Pulmonary artery endothelial cell (primary cell): ENCODE measurements at places on chromosomes 3 and 15.

DNA sequence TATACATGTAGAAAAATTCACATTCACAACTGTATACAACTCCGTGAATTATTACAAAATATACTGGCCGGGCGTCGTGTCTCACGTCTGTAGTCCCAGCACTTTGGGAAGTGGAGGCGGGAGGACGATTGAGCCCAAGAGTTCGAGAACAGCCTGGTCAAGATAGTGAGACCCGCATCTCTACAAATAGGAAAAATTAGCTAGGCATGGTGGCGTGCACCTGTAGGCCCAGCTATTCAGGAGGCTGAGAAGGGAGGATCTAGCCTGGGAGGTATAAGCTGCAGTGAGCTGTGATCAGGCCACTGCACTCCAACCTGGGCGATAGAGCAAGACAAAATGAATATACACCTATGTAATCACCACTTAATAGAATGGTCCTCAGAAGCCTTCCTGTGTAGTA is 1.3 kb downstream of the RAD51 start:
- no peak for DNase-seq

DNA sequence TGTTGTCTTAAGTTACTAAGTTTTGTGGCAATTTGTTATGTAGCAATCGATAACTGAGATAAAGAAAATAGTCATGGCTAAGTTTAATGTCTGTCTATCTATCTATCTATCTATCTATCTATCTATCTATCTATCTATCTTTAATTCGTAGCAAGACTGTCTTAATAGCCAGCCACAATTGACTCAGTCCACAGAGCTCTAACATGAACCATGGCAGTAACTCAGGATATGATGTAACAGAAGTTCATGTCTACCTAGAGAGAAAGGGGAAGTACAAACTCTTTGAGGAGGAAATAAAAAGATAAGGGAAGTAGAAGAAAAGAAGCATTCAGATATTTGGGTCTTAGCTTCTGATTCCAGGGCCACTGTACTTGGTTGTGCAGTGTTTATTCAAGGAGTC is 61.5 kb upstream of the FNDC3B start:
- no peak for DNase-seq

DNA sequence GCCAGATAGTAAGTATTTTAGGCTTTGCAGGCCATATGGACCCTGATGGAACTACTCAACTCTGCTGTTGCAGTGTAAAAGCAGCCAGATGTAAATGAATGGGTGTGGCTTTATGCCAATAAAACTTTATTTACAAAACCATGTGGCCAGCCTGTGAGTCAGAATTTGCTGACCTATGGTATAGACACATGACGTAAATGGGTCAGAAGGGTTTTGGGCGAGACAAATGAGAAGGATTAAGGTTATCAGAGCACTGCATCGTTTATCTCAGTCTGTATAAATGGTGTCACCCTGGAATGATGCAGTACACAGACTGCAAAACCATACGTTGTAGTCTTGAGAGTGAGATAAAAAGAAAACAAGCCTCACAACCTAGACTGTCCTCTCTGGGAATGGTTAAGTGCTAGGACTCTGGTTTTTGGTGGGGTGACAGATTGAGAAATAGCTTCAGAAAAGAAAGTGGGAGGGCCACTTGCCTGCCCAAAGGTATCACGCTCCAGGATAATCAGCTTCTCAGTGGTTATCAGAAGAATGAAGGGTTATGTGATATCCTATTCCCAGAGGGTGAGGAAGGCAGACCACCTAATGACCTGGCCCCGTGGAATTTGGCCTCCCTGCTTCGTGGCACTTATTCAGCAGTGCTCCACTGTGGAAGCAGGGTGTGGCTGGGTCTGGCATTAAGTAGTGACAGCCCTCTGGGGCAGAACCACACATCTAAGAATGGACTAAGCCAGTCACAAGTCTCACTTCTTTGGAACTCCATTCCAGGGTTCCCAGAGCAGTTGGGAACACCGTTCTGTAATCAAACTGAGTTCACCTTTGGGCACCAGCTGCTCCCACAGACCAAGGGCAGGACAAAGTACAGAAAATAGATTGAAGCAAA is 46.1 kb downstream of the ABHD5 start:
- no peak for DNase-seq

GRCh38 chr15:100438570-100438969 is 90.2 kb downstream of the CERS3 start:
- no peak for DNase-seq

GRCh38 chr3:186757686-186758220 is 25.6 kb upstream of the EIF4A2 start:
- DNase-seq = no peak

DNA sequence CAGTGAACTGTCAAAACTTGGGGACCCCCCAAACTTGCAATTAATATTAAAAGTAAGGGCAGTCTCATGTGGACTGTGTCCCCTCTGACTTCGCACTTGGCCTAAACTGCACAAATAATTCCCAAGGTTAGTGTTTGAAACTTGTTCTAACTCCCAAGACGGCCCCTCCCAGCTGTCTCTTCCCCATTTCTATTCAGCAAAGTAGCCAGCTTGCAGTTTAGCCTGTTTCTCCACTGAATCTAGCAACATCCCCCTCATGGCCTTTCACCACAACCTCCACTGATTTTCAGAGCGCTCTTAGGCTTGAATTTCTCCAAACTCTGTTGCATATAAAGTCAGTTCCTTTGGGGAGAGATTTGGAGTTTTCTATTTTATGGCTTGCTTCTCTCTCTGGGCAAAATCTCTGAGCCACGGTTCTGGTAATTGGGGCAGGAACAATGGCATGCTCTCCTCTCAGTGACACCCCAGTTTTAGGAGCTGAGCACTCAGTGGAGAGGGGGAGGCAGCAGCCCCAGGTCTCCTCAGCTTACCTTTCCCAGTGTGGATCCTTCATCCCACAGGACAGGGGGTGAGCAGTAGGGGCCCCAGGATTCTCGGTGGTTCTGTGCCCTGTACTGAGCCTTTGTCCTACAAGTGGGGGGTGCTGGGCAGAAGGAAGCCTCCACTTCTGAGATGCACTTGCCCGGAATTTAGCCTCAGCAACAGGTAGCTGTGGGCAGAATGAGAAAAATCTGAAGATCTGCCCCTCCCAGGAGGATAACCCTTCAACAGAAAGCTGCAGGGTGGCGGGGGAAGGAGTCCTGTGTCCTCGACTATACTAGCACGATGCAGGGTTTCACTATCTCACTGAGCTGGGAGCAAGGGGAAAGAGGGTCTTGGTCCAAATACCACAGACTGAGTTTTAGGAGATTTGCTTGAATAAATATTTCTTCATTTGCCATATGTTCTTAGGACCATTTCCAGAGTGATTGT is 39.3 kb upstream of the GATA2 start:
- no peak for DNase-seq

DNA sequence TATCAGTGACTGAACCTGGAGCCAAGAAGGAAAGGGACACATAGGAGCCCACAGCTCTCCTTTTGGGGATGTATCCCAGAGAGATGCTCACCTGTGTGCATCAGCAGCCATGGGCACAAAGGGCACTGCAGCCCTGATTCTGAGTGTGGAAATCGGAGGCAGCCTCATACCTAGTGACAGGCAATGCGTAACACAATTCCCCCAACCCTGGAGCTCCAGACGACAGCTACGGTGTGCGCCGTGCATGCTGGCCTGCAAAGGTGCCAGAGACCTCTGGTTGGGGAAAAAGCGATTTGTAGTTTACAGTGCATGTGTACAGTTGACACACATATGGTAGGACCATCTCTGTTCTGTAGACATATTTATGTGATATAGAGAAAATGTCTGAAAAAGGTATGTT is 59.0 kb upstream of the PLXNA1 start:
- no peak for DNase-seq

DNA sequence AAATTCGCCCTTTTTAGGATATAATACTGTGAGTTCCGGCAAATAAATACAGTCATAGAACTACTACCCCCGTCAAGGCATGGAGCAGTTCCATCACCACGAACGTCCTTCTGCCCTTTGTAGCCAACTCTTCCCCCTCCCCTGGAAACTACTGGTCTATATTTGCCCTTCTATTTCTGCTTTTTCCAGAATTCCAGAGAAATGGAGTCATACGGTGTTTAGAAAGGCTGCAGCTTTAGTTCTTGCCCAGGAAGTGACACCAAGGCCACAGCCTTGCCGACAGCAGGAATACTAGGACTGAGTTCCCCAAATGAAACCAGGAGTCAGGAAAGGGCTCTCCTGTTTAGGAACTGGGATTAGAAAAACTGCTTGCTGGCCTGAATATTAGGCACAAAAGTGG is 291.2 kb downstream of the FAM43A start:
- no peak for DNase-seq

GRCh38 chr15:89500397-89501270 is 4.3 kb upstream of the RHCG start:
- DNase-seq = no peak

DNA sequence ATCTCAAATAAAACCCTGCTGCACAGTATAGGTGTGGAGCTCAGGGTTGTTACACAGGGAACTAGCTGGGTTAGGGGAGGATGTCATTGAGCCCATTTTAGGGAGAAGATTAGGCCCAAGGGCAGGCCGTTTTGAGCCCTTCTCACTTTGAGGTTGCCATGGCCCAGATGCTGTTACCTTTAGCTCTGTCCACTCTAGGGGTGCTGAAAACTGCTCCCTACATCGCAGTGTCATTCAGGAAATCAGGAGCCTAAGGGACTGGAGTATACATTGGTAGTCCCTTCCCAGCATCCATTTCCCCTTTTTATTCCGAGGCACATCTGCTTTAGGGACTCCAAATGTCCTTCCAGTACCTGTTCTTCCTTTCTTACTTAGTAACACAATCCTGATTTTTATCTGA is 79.0 kb upstream of the SELENOK start:
- DNase-seq = no peak

DNA sequence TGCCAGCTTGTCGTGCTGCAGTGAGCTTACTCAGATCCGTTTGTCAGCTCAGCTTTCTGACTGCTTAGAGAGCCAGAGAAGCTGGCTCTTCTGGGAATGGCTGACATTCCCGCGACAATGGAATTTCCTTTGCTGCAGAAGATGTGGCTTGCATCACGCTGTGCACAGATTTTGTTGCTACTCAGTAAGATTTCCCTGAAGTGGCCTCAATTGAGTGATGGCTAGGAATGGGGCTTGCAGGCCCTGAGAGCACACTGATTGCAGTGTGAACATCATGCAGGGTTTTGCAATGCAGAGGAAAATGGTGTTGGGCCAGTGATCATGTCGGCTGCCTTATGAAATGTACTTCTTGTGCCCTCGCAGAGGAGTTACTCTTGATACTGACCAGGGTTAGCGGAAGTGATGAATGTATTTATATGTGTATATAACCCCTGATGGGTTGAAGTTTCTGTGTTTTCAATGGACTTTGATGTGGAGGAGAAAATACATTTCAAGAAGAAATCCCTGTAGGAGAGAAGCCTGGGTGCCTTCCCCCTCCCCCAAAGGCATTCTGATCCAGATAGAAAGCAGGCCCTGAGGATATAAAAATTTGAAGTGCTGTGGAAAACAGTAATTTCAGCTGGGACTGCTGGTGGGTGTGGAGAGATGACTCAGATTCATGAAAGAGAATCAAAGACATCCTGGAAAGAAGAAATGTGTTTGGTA is 102.5 kb upstream of the PDZRN3 start:
- DNase-seq = no peak

DNA sequence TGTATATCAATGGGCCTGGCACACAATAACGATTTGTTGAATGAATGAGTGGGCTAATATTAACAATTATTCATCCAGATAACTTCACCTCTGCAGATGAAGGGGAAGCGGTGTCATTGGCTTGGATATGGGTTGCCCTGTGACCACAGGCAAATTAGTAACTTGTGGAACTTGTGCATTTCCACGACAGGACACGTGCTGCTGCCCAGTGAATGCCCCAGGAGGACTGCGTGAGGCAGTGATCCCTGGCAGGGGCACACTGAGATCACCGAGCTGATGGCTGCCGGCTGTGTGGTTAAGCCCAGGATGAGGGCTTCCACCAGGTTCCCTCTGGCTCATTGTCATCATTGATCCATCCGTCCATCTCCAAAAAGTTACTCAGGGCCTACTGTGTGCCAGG is 84.1 kb upstream of the HACD2 start:
- DNase-seq = no peak

DNA sequence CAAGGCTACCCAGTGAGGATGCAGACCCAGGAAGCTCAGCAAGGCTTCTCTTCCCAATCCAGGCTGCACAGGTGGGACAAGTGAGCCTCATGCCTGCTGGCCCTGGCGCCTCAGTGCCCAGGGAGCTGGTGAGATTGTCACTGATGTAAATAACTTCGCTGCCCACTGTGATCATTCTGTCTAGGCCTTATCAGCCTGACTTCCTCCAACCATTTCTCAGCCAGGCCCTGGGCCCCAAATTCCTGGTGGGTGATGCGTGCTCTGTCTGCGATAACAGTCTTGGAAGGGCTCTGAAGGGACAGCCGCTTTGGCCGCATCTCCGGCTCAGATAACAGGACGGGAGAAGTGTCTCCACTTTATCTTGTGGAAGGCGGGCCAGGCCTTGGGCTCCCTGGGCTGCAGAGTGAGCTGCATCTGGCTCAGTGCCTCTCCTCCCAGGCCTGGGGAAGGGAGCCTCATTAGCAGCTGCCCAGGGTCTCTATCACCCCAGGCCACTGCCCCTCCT is 2.2 kb upstream of the FBLN2 start:
- DNase-seq = no peak

DNA sequence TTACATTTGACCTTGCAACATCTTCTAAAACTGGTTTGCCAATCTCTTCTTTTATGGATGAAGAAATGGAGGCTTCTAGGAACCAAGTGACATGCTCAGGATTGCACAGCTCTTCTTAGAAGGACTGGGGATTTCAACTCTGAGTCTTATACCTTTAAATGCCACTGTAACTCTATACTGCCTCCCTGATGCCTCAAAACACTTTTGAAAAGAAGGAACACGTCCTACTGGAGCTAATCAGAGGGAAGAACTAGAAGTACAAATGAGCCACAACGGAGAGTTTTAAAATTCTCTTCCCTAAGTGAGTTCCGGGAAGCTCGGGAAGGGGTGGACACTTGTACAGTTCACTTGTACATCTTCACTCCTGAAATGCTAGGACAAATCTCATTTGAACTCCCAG is 949 bp upstream of the MITF start:
- DNase-seq = no peak

DNA sequence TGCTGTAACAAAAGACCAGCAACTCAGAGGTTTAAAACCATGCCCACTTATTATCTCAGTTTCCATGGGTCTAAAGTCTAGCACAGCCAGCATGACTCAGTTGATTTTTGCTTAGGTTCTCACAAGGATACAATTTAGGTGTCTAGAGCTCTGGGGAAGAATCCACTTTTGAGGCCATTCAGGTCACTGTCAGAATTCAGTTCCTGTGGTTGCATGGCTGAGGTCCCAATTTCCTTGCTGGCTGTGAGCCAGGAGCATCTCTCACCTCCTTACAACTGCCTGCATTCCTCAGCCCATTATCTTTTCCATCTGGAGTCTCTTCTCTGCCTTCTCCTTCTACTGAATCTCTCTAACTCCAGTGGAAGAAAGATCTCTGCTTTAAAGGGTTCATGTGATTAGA is 240.5 kb upstream of the CFAP20DC start:
- DNase-seq = no peak
